ENCODE measurements at places on chromosomes 2 and 18.

DNA sequence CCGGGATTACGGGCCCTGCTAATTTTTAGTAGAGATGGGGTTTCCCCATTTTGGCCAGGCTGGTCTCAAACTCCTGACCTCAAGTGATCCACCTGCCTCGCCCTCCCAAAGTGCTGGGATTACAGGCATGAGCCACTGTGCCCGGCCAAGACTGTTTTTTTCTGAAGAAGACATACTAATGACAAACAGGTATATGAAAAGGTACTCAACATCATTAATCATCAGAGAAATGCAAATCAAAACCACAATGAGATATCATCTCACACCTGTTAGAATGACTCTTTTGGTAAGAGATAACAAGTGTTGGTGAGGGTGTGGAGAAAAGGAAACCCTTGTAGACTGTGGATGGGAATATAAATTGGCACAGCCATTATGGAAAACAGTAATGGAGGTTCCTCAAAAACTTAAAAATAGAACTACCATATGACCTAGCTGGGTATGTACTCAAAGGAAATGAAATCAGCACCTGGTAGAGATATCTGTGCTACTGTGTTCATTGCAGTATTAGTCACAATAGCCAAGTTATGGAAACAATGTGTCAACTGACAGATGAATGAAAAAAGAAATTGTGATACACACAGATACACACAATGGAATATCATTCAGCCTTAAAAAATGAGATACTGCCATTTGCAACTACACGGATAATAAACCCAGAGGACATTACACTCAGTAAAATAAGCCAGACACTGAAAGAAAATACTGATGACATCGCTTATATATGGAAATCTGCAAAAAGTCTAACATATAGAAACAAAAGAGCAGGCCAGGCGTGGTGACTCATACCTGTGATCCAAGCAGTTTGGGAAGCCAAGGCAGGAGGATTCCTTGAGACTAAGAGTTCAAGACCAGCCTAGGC lies 20.8 kb downstream of the SOS1 start:
- no peak for DNase-seq

DNA sequence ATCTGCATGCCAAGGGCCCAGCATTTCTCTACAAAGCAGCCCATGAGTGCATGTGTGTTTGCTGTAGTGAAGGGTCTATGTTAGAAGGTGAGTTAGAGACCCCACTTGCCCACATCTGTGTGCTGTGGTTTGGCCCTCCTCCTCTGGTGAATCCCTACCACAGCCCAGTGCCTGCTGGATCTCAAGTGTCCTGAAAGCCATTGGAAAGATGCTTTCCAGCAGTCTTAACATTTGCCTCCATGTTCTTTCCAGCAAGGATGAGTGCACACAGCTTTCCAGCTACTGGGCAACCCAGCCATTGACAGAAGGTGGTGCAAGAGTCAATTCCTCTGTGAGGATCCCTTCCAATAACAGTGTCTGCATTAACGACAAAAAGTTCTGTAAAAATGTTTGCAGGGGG lies 13.6 kb downstream of the CRIM1 start:
- DNase-seq: no peak

GRCh38 chr2:203551778-203552177 lies 16.7 kb upstream of the RAPH1 start:
- DNase-seq: no peak

GRCh38 chr2:12824351-12824777 lies 107.6 kb downstream of the TRIB2 start:
- DNase-seq: peak; percentile 13

- no peak for DNase-seq
Observed at GRCh38 chr2:26421961-26422360, 20.2 kb downstream of the DRC1 start.

DNA sequence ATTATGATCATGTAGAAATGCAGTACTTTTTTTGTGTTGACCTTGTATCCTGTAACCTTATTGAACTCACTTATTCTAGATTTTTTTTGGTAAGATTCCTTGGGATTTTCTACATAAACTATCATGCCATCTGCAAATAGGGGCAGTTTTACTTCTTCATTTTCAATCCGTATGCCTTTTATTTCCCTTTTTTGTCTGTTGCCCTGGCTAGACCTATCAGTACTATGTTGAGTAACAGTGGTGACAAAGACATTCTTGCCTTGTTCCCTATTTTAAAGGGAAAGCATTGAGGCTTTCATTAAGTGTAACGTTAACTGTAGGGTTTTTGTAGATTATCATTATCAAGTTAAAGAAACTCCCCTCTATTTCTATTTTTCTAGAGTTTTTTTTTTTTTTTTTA lies 92.3 kb downstream of the LYPD1 start:
- DNase-seq: no peak

DNA sequence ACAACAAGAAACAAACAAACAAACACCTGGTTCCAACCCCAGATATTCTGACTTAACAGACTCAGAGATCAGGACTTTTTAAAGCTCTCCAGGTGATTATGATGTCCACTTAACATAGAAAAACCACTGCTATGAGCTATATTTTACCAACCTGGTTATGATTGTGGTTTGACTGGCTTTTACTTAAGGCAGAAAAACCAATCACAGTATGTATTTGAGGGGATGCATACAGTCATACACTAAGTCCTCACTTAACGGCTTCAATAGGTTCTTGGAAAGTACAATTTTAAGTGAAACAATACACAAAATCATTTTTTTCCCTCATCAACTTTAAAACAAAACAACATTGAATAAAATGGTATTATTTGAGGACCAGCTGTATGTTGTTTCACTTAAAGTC lies 393.6 kb downstream of the ZEB2 start:
- DNase-seq: no peak

GRCh38 chr2:219467736-219468075 lies 31.0 kb upstream of the GMPPA start:
- DNase-seq: no peak

GRCh38 chr2:230899786-230900185 lies 25.3 kb downstream of the GPR55 start:
- DNase-seq: no peak

DNA sequence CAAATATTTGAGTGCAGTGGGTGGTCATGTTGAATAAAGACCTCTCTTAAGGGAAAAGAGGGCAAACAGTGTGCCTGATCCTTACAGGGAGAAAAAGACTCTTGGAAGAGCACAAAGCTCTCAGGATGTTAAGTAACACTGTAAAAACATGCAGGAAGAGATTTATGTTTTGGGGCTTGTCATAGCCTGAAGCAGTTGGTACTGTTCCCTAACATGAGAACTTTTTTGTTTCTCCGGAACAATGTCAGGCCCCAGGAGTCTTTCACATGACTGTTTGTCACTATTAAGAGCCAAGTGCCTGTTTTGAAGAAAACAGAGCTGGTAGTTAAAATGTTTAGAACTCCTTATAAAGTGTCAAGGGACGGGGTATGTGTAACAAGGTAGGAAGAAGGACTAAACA lies 83.7 kb upstream of the B3GNT2 start:
- no peak for DNase-seq

- DNase-seq: no peak
Observed at GRCh38 chr2:52805901-52806410, 961.6 kb upstream of the CHAC2 start.

DNA sequence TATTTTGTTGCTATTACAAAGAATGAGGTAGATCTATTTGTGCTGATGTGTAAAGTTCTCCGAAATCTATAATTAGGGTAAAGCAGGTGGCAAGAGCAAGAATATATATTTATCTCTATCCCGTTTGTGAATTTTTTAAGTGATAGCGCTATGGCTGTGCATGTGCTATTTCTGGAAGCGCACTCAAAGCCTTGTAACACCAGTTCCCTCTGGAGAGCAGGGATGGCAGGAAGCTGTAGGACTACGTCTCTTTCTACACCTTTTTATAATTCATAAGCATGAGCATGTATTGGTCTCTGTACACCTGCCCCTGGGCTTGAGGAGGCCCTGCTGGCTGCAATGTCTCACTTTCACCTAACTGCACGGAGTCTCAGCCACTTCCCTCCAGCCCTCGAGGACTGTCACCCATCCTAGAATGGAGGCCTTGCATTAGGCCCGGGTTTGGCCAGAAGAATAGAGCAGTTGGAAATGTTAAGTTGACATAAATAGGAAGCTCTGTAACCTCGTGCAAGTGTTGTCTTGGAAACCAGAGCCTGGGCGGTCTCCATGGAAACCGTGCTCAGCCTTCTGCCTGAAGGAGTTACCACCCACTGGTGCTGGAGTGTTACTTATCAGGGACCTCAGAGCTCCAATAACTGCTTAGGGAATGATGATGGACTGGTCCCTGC lies 20.9 kb downstream of the ITM2C start:
- DNase-seq: no peak

- DNase-seq: no peak
Observed at GRCh38 chr2:9984217-9984739, 32.8 kb downstream of the GRHL1 start.
